ENCODE measurements at places on chromosomes 11 and 22.
A peak's percentile ranks its signal among the peaks of the same experiment; 100 is the strongest.

DNA sequence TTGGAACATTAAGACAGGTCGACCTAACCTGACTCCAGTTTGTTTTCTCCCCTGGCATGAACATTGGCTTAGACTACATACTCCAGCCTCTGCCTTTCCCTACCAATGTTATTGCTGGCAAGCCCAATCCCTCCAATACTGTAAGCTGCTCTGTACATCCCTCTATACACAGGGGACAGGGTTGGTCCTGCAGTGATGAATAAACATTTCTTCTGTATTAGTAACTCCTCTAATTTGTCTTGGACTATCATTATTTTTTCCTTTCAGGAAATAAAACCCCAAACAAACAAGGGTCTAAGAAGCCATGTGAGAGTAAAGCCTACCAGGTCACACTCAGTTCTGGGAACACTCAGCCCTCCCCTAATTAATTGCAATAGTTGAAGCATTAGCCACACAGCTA is 35.1 kb upstream of the FJX1 start:
- peak; percentile 78 for DNase-seq

DNA sequence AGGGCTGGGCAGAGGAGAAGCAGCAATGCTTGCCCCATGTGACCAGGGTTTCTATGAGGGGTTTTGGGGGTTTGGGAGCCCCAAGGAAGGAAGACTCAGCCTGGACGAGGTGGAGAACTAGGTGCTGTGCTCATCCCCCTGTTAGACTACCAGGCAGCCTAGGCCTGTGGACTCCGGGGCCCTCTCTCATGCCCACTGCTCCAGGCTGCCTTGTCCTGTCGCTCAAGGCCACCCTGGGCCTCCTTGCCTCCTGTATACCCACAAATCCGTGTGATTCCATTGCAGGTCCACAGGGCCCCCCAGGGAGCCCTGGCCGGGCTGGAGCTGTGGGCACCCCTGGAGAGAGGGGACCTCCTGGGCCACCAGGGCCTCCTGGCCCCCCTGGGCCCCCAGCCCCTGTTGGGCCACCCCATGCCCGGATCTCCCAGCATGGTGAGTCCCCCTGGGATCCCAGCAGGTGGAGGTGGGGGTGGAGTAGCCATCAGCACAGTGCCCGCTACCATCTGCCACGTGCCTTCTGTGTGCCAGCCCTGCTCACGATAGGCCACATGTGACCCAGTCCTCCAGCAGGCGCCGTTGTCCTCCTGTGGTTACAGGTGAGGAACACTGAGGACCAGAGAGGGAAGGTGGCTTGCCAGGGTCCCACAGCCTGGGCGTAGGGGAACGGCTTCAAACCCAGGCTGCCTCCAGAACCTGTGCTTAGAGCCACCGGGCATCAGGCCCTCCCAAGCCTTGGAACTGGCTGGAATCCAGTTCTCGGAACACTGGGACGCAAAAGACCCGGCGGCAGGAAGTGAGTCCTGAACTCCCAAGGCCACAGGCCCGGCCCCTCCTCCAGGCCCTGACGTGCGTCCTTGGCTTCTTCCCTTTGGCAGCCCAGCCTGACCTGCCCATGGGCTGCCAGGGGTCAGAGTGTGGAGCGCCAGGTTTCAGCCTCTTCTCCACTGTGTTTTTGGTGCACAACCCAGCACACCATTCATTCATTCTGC is 26.6 kb downstream of the EMID1 start:
- no peak for DNase-seq

DNA sequence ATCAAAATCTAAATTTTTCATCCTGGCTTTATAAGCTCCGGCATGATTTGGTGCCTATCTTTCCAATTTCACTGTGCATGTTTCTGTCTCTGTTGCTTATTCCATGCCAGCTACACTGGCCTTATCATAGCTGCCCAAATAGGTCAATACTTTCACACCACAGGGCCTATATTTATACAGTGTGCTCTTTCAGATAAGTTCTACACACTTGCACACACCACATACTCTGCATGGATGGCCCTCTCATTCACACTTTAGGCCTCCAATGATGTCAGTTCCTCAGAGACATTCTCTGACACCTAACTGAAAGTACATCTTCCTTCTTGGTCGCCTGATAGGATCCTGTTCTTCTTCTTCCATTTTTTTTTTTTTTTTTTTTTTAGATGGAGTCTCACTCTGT is 7.0 kb downstream of the ALG8 start:
- no peak for DNase-seq

GRCh38 chr11:57574061-57574460 is 6.6 kb upstream of the UBE2L6 start:
- DNase-seq: no peak

DNA sequence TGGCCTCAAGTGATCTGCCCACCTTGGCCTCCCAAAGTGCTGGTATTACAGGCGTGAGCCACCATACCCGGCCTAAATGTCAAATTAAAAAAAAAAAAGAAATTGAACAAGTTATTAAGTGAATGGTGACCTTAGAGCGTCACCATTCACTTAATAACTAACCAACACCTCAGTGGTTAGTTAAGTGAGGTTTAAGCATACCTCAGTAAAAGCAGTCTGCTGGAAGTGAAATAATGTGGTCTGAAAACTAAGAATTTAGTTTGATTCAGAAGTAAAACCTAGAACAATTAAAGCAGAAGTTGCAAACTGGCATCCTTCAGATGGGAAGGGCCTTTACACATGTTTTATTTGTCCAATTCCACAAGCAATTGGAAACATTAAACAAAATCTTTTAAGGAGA is 71.5 kb downstream of the FCHSD2 start:
- no peak for DNase-seq

DNA sequence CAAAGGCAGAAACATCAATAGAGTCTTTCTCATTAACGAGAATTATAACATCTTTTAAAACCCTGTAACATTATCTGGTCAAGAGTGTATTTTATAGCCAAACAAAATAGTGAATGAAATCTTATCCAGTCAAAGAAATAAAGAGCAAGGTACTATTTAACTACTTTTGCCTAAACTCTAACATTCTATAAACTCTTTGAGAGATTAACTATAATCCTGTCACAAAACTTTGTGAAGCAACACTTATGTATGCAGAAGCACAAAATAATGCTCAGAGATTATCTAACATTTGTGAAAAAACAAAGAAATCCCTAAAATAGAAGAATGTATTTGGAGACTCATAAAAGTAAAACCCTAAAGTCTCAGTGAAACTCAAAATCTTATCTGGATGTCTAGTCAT is 124.4 kb upstream of the LUZP2 start:
- DNase-seq: no peak

- no peak for DNase-seq
These were observed 37.8 kb upstream of the TH start for GRCh38 chr11:2209370-2209801.

DNA sequence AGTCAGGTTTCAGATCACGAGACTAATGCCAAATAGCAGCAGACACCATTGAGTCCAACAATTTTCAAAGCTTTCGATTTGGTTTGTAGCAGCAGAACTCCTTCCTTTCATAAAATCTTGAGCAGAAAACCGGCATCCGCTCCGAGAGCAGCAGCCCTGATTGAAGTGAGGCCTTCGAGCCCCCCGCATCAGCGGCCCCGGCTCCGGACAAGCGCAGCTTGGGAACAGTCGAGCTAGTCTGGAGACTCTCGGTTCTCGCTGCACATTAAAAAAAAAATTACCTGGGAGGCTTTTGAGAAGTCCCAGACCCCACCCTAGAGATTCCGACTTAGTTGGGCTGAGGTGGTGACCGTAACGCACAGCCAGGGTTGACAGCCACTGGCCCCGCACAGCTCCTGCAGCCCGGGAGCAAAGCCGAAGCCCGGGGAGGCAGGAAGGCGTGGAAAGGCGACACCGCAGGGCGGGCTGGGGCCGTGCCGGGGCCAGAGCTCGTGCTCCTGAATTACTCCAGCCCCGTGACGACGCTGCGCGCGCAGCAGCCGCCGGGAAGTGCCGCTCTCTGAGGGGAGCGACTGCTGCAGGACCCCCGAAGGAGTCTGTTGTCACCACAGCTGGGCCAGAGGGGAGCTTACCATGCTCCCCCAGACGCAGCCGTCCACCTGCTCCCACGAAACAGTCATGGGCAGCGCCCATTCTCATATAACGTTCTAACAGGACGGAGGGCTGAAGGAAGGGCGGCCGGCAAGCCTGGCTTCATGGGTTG is 57.8 kb downstream of the SPATA19 start:
- DNase-seq: no peak

All from astrocyte of the spinal cord (primary cell).